ENCODE measurements at places on chromosomes 2 and 18.

GRCh38 chr2:36058076-36058475, 297.5 kb upstream of the CRIM1 start:
- DNase-seq, result no peak

DNA sequence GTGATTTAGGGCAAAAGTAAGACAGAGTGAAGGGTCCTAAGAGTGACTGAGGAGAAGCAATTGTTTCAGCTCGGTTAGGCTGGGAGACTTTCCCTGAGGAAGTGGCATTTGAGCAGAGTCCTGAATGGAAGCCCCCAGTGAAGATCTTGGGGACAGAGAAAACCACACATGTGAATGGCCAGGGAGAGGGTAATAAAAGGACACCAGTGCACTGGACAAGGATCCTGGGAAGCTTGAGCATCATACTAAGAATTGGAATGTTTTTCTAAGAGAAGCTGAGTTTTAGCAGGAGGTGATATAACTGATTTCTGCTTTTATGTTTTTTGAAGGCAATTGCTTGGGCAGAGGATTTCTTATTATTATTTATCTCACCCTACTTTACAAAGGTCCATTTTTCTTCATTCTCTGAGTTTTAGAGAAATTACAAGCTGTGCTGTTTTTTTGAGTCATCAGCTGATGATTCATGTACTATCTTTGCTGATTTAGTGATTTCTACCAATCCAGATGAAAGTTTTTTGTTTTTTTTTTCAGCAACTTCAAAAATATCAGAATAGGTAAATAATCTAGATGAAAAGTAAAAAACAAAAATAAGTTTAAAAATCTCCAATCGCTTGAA, 43.5 kb downstream of the MFSD6 start:
- DNase-seq, result no peak

GRCh38 chr2:42978175-42978886, 185.9 kb upstream of the HAAO start:
- DNase-seq, result no peak

DNA sequence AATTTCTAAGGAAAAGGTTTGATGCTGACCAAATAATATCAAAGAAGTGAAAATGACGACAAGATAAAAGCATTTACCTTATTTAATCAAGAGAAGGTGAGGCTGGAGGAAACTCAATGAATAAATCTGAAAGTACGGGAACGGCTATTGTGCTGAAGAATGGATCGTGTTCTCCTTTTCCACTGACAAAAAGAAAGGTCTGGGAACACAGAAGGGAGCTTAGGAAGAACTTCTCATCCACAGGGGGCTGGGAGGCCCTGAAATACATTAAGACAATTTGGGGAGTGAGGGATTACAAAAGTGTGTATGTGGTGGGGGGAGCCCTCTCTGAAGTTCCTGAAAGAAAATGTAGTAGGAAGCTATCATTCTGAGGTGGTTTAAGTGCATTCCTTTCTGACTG, 582.3 kb downstream of the SLC4A3 start:
- DNase-seq, result no peak

- no peak for DNase-seq
These were observed 303.5 kb downstream of the CDCA7 start for GRCh38 chr2:173657996-173658717.

DNA sequence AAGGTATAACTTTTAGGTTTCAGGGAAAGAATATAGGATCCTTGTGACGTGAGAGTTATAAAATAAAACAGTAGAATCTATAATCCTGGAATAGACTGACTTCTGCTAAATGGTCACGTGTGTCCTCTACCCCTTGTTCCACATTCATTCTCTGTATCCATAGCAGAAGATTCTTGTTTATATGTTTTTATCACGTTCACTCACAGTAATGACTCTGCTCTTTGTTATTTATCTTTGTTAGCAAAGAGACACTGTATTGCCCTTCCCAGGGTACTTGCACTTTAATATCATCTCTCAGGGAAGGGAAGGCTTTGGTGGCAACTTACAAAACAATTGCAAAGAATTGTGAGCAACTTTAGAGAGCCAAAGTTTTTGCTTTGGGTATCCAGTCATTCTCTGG, 206.2 kb upstream of the LRRTM1 start:
- no peak for DNase-seq

DNA sequence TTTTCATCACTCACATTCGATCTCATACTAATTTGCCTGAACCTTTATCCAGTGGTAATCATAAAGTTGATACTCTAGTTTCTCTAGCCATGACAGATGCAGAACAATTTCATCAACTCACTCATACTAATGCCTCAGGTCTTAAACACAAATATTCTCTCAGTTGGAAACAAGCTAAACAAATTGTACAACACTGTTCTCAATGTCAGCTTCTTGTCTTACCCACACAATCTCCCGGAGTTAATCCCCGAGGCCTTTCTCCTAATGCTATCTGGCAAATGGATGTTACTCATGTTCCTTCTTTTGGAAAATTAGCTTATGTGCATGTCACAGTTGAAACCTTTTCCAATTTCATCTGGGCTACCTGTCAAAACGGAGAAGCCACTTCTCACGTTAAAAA, 11.5 kb upstream of the CNOT11 start:
- DNase-seq, result no peak

DNA sequence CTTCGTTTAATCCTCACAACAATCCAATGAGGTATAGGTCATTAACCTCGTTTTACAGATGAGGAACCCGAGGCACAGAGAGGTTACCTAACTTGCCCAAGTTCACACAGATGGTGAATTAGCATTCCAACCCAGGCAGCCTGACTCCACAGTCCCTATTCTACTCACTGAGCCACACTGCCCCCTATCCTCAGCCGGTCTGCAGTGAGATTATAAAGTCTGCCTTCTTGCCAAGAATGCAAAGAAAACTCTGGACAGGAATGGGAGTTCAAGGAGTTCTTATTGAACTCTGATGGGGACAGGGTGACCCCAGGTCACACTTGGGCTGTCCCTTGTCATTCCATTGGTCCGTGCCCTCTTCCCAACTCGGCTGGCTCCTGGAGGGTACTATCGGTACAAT, 118.1 kb upstream of the MSH6 start:
- no peak for DNase-seq

DNA sequence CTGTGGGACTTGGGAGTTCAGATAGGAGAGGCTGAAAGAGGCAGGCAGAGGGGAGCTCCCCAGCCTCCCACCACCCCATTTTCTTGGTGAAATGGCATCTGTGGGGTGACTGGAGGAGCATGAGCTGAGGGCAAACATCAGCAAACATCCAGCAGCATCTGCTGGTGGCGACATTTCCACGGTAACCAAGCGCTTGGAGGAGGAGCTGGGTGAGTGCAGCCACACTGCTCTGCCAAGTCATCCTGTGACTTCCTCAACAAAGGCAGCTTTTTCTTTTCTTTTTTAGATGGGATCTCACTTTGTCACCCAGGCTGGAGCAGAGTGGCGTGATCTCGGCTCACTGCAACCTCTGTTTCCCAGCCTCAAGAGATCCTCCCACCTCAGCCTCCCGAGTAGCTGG, 5.6 kb downstream of the TXNL4A start:
- no peak for DNase-seq

- DNase-seq, result no peak
These were observed 11.3 kb downstream of the TSHZ1 start for GRCh38 chr18:75221897-75222296.

DNA sequence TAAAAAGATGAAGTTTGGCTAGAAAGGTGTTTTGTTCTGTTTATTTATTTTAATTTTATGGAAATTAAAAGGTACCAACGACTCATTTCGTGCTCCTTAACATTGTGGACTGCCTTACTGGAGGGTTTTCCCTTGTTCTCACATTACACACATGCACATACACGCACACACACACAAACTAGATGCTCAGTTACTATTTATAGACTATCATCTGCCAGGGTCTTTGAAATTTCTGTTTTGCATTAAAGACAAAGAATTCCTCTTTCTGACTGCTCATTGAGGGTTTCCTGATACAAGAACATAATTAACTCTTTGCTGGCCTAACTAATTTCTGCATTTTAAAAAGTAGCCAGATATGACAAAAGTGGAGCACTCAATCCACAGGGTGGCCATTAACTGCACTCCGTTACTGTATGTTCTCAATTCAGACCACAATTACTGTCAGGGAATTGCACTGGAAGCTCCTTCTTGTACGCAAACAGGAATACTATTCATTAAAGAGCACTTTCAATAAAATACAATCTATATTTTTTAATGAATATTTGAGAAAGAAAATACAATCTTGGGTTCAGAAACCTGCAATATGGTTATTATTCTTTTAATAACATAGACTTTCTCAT, 366.9 kb upstream of the GALNT5 start:
- no peak for DNase-seq

DNA sequence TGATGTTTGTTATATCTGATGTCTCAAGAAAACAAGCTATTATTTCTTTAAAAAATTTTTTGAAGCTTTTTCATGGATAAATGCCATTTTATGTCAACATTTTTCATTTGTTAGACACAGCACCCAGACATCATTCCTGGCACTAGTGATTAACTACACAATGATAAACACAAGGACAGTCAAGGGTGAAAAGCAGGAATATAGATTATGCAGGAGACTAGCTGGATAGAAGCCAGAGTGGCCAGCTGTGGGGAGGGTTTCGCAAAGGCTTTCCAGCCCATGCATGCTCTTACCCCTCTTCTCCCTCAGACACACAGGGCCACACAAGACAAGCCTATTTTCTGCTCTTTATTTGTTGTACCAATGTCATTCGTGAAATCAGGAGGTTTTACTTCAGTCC, 127.1 kb upstream of the TTC39C start:
- DNase-seq, result no peak
